Muscle of back (tissue), 13 donors: ENCODE measurements at places on chromosomes 5 and 9.

DNA sequence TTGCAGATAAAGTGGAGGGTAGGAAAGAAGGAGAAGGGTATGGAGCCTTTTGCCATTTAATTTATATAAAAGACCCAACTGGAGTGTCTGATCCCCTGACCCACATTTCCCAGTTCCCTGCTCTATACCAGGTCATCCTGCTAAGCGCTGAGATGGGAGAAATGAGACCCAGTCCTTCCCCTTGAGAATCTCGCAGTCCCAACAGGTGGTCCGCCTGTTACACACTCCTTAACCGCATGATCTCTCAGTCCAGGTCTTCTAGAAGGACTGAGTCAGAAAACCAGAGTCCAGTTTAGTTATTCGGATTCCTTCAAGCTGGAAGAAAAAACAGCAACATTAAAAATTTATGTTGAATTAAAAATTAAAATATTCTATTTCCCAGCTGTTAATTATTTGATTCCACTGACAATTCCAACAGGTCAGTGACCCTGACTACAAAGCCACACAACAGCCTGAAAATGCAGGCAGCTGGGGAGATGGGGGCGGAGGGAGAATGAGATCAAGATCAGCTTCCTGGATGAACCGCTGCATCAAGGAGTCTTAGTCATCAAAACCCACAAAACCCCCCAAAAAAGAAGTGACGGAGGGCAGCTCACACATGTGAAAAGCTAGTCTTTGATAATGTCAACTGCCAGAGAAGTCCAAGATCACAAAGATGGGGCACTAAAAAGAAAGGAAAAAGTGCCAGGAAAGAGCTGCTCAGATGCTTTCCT, 44.0 kb downstream of the GGTA1 start:
- DNase-seq, result no peak

DNA sequence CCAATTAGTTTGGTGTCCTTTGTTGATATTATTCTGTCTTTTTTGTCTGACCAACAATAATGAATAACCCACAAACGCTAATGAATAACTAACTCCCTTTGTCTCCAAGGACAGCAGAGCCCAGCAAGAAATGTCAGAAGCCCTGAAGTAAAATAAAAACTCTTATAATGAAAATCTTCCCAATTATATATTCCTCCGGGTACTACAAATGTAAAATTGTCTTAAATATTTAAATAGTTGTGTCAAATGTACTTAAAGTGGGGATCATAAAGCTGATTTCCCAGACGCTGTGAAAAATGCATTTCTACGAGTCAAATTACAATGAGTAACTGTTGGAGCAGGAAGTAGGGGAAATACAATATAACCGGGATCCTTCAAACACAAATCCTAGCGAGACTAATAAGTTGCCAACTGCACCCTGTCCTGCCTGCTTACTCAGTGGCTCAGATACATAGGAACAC, 22.3 kb downstream of the GLIS3 start:
- peak; percentile 6 for DNase-seq

GRCh38 chr5:54651482-54652076, 134.0 kb downstream of the SNX18 start:
- no peak for DNase-seq

DNA sequence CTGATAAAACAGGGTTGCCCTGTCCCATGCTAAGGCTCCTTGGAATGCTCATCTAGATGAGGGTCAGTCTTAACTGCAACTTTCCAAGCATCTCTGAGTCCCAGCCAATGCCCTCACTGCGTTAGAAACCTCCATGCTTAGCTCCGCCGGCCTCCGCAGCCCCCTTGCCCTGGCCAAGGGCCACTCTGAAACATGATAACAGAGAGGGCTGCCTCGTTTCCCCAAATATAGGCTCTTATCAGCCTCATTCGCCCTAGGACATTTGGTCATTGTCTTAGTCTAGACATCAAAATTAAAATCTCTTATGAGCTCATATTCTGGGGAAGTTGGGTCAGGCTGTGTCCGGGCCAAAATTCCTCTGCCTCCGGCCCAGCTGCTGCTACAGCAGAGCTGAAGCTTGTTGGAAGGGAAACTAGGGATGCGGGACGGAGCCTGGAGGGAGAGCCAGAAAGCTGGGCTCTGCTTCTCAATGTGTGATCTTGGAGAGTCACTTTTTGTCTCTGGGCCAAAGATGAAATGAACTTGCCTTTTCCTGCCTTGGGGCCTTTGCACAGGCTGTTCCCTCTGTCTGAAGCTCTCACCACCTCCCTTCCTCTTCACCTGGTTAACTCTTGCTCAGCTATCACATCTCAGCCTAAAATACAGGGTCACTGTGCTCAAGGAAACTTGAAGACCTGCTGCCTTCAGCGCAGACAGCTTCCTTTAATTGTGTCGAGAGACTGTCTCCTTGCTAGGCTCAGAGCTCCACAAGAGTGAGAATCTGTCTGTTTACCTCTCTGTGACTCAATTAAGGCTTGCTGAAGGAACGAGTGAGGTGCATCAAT, 191.3 kb downstream of the RGS3 start:
- peak; percentile 89 for DNase-seq

DNA sequence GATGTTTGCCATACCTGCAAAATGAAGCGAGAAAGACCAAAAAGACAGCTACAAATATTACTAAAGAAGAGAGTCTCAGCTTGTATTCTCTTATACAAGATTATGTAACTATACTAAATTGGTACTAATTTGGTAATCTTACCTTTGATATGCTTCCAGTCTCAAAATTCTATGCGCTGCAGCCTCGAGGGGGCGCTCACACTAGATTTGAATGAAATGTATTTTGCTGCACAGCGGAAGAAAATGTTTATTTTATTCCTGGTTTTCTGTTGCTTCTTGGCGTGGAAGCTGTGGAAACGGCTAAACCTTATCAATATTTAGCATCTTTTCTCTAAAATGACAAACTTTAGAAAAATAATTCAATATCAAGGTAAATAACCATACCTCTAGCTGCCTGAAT, 267.0 kb upstream of the NUDT12 start:
- DNase-seq, result no peak

GRCh38 chr9:101527066-101527465, 6.6 kb upstream of the RNF20 start:
- DNase-seq, result no peak

DNA sequence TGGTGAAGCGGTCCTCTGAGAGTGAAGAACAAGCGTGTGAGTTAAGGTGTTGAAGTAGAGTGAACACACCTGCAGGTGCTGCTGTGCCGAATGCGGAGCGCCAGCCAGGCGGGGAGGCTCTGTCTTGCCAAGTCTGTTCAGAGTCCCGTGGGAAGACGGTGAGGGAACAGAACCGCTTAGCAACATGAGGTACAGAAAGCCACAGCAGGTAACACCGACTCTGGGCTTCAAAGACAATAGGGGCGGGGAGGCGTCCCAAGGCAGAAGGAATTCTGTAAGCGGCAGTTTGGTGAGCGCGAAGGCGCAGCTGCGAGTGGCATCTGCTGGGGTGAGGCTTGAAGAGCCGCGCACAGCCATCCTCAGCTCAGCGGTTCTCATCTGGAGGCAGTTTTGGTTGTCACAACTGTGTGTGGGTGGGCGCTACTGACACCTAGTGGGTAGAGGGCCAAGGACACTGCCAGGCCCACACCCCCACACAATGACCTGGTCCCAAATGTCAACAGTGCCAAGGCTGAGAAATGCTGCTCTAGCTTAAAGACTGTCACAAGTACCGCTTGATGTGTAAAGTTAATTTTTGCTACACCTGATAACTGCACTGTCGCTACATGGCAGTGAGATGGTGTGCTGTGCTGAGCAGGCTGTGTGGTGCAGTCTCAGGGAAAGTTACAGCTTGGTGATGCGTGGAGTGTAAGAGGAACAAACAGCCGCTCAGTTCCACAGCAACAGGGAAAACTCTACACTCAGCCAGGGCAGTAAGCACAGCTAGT, 67.4 kb upstream of the TBC1D9B start:
- peak; percentile 60 for DNase-seq
